ENCODE measurements at places on chromosomes 3 and 15.

- no peak for DNase-seq
Observed at GRCh38 chr3:157738441-157738840, 235.2 kb upstream of the VEPH1 start.

GRCh38 chr15:88029696-88030095 is 226.8 kb downstream of the NTRK3 start:
- peak; percentile 23 for DNase-seq

DNA sequence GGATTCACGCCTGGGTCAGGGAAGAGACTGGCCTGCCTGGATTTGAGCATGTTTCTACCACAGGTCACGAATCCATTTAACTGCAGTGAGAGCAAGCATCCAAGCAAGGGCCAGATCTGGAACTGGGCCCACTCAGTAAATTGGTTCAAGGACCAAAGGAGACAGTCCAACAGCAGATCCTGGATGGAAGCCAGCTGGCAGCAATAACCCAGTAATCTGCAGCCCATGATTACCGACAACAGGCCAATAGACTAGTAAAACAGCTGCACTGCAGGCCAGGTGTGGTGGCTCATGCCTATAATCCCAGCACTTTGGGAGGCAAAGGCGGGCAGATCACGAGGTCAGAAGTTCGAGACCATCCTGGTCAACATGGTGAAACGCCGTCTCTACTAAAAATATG is 11.8 kb downstream of the SAMD7 start:
- no peak for DNase-seq

- no peak for DNase-seq
Observed at GRCh38 chr3:126226374-126226773, 46.0 kb upstream of the ALDH1L1 start.

GRCh38 chr3:172107403-172107802 is 68.0 kb downstream of the FNDC3B start:
- no peak for DNase-seq

DNA sequence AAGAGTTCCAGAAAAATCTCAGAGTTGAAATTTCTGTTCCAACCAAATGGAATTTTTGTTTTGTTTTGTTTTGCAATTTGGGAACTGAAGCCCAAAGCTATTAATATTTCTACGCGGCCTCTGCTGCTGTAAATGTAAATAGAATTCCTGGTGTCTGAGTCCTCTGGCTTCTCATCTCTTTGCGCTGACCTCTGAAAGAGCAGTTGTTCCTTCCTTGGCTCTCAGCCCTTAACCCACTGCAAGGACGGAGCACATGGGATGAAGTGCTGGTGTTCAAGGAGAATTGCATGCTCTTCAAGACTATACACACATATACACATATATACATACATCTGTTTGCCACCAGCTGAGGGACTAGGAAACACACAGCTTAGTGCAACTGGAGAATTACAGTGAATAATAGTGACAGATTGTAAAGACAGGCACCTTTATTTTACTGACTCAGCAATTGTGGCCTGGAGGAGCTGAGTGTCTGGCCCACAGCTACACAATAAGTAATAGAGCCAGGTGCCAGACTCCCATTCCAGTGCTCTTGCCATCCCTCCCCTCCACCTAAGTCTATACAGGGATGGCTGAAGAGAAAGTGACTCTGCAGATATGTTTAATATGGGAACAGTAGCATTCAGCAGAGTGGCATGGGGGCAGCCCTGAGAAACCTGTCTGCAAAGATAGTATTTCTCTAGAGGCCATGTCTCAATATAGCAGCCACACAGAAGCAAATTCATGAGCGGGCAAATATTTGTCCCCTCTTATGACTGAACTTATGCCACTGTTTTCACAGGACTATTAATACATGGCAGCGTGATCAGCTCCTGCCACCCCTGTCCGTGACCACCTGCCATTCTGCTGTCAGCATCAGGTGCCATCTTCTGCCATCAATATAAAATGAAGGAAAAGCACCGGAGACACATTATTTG is 42.3 kb downstream of the NEK10 start:
- DNase-seq = no peak

GRCh38 chr3:99114565-99115291 is 213.2 kb upstream of the DCBLD2 start:
- peak; percentile 17 for DNase-seq

DNA sequence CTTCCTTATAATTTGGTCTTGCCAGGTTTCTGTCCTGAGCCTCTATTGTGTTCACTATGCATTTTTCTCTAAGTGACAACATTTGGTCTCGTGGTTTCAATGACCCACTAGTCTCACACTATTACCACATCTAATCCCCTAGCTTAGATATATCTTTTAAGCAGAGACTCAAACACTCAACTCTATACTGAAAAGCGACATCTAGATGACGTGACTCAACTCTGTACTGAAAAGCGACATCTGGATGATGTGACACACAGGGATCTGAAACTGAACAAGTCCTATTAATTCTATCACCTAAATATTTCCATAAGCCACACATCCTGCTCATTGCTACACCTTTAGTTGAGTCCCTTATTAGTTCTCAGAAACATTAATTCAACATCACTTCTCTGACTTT is 141.7 kb upstream of the MBNL1 start:
- DNase-seq = no peak

- no peak for DNase-seq
Observed at GRCh38 chr3:173548261-173548660, 150.7 kb downstream of the NLGN1 start.

- DNase-seq = no peak
Observed at GRCh38 chr3:44955917-44956316, 20.1 kb downstream of the ZDHHC3 start.

Data from RCC 7860 (cell line).